Glutamatergic neuron (in vitro differentiated cells): ENCODE measurements at places on chromosomes 1 and 21.

GRCh38 chr1:93842750-93843500 is 36.1 kb downstream of the DNTTIP2 start:
- DNase-seq, result no peak

DNA sequence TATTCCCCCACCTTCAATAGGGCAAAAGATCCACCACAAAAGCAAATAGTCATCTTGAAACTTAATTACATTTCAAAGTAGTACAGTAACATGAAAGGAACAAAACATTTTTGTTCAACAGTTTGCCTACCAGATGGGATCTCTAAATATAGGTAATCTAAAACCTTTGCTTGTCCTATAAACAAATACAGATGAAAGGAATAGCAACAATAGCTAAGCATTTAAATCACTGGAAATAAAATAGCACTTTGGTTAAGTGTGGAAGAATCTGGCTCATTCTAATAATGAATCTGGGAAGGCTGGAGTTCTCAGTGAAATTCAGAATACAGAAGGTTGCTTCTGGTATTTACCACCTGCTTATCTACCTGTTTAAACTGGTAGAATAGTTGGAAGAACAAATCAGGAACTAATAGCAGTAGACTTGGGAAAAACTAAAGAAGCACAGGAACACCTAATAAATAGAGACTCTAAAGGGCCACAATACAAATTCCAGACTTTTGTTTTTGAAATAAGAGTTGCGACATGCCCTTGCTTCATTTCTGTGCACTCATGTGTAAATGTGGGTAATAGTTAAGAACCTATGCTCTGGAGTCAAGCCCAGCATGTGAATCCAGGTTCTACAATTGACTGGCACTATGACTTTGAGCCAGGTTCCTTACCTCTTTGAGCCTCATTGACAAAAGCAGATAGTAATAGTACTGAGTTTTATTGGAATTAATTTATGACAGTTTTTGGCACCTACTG is 2.3 kb upstream of the LYPLAL1 start:
- DNase-seq, result no peak

- no peak for DNase-seq
Observed at GRCh38 chr21:43194303-43195120, 25.7 kb downstream of the CRYAA start.

DNA sequence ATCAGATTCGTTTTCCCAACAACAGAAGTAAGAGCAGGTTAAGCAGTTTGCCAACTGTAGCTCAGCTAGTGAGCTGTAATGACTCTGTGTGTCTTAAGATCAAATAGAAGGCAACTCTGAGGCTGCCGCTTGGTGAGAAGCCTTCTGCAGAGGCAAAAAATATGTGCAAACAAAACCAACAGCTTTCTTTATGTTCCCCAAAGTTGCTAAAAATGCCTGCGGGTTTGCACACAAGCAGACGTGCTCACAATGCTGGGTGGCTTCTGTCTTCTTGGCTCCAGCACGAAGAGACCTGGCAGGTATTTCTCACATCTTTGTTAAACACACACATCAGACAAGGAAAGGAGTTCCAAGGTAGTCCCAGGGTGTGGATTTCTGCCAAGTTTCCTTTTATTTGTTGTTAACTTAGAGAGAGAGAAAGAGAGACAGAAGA is 158.9 kb upstream of the JUN start:
- no peak for DNase-seq
